Activated CD8-positive, alpha-beta memory T cell treated with anti-CD3 and anti-CD28 coated beads, Interleukin-2, amount 10 ng/mL, durations not matched to agents 7 days and 5 days (primary cell): ENCODE measurements at places on chromosomes 4 and X.

DNA sequence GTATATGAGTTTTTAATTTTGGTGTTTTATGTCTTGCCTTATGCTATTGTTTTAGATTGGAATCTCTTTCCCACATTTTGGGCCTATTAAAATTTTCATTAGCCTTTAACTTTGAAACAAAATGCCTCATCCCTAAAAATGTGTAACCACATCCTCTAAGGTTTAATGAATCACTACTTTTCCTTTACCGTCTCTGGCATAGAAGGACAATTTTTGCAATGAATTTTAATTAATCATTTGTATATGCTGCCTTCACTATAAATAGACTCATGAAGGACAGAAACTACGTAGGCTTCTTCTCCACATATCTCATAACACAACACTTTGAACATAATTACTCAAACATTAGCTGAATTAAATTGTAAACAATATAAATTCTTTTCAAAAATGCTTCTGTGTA, 421.5 kb downstream of the NLGN4X start:
- no peak overlapping the region for H3K4me3 ChIP-seq
- no peaks in the 10 kb centered on the region for H3K4me1 ChIP-seq
- no peak for DNase-seq
- H3K36me3 ChIP-seq = no peaks in the 10 kb centered on the region
- H3K27ac ChIP-seq = no peak overlapping the region

GRCh38 chr4:158769175-158769921, 522 bp downstream of the FNIP2 start:
- H3K27me3 ChIP-seq = peaks cover 7% of the 10 kb centered on the region
- peaks cover 6% of the 10 kb centered on the region for H3K36me3 ChIP-seq
- peak overlapping the region; percentile 92 for H3K27ac ChIP-seq
- peak overlapping the region; percentile 93 for H3K4me3 ChIP-seq
- peaks cover 43% of the 10 kb centered on the region for H3K4me1 ChIP-seq
- DNase-seq = peak; percentile 71

DNA sequence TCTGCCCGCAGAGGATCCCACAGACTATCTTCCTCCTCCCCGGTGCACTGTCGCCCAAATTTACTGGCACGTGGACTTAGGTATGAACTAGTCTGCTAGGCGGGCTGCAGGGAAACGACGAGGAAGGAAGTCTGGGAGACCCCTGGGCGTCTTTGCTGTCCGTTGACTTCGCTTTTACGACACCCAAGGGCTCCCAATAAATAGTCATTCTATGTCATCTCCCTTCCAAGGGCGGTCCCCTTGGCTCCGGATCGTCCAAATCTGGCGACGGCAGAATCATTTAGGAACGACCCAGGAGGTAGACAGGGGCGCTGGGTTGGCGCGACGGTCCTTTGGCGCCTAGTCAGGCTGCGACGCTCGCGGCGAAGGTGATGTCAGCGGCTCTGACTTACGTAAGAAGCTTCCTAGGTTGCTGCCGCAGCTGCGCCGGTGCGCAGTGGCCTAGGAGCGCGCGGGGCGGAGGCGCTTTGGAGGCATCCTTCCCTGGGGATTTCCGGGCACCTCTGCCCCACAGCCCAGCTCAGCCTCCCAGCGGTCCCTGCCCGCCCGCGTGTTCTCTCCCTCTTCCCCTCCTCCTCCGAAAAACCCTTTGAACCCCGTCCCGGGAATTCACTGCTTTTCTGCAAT, 2.2 kb downstream of the NHS start:
- no peak for DNase-seq
- no peak overlapping the region for H3K27ac ChIP-seq
- no peaks in the 10 kb centered on the region for H3K36me3 ChIP-seq
- H3K4me3 ChIP-seq = no peak overlapping the region
- peaks cover 2% of the 10 kb centered on the region for H3K4me1 ChIP-seq

DNA sequence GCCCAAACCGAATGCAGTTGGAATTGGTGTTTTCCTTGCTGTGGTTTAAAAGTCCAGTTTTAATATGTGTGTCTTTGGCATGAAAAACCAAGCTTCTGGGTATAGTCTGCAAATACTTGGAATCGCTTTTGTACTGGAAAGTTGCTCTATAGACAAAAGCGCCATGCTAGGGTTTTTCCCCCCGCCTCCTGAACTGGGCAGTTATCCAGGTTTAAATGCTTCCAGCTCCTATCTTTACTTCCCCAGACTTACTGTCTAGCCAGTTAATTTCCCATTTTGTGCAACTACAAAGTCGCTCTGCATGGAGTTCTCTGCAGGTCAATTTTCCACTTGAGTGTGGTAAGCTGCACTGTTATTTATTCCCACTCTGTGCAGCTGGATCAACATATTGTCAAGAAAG, 2.7 kb downstream of the RASL11B start:
- H3K36me3 ChIP-seq = no peaks in the 10 kb centered on the region
- H3K27me3 ChIP-seq = peaks cover 31% of the 10 kb centered on the region
- no peak overlapping the region for H3K27ac ChIP-seq
- peaks cover 5% of the 10 kb centered on the region for H3K4me1 ChIP-seq
- no peak overlapping the region for H3K4me3 ChIP-seq

DNA sequence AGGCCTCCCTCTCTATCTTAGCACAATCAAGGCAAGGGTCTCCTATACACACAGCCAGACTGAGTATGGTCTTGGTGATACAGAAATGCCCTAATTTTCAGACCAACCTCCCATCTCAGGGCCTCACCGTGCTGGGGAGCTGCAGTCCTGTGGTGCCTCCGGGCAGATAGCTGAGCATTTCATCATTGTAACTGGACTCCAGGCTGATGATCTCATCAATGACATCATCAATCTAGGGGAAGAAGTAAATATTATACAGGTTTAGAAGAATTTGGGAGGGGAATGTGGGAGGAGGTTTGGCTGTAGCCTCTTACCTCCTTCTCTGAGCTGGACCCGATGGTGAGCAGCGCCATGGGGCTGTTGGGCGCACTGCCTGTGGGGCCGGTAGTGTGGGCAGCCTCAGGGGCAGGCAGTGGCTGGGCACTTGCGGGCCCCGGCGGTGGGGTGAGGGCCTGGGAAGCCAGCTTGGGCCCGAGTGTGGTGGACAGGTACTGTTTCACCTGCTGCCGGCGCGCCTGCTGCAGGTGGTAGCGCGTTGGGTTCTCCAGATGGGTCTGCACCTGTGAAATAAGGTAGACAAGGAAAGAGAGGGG, 5.2 kb downstream of the TFE3 start:
- peak overlapping the region; percentile 56 for H3K27ac ChIP-seq
- no peaks in the 10 kb centered on the region for H3K27me3 ChIP-seq
- no peak for DNase-seq
- peaks cover 29% of the 10 kb centered on the region for H3K36me3 ChIP-seq
- H3K4me3 ChIP-seq = no peak overlapping the region
- H3K4me1 ChIP-seq = peaks cover 30% of the 10 kb centered on the region

DNA sequence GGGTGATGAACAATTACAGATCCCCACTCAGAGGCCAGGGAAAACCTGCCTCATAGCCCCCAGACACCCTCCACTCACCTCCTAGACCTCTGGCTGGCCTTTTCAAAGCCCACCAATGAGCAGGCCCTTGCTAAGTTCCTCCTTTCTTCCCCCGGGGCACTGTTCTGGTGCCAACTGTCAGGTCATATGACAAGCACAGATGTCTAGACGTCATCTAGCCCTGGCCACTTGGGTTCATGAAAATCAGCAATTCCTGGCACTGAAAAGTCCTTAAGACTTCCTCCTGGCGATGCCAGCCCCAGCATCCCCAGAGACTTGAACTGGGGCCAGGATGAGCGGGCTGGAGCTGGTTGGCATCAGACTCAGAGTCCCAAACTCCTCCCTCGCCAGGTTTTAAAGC, 115.6 kb upstream of the NALF2 start:
- no peaks in the 10 kb centered on the region for H3K4me1 ChIP-seq
- no peaks in the 10 kb centered on the region for H3K36me3 ChIP-seq
- no peak overlapping the region for H3K4me3 ChIP-seq

DNA sequence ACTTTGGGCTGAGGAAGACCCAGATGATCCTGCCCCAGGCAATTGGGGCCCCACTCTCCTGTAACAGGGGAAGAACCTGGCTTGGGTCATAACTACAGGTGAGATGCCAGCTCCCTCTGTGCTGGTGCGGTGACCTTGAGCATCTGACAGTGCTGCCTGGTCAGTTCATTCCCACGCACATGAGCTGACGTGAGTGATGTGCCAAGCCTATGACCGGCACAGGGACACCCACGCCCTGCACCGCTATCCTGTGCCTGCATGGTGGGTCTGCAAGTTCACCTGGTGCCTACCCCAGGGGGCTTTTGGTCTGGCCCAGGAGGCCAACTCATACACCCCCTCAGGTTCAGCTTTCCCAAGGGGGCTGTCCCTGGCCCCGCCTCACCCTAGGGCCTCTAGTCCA, 123.7 kb upstream of the PSAPL1 start:
- no peak overlapping the region for H3K4me3 ChIP-seq
- H3K4me1 ChIP-seq = no peaks in the 10 kb centered on the region
- DNase-seq = no peak
- H3K27me3 ChIP-seq = no peaks in the 10 kb centered on the region
- no peak overlapping the region for H3K27ac ChIP-seq

GRCh38 chrX:103635436-103635835, 6.7 kb downstream of the TCEAL1 start:
- no peak for DNase-seq
- H3K4me3 ChIP-seq = no peak overlapping the region
- no peaks in the 10 kb centered on the region for H3K36me3 ChIP-seq
